Pulmonary artery endothelial cell (primary cell): ENCODE measurements at places on chromosomes 5 and 9. TPM values are rescaled to one million over a fixed set of nuclear protein-coding genes. Genes with fewer than 3 reads are reported as not detected.

DNA sequence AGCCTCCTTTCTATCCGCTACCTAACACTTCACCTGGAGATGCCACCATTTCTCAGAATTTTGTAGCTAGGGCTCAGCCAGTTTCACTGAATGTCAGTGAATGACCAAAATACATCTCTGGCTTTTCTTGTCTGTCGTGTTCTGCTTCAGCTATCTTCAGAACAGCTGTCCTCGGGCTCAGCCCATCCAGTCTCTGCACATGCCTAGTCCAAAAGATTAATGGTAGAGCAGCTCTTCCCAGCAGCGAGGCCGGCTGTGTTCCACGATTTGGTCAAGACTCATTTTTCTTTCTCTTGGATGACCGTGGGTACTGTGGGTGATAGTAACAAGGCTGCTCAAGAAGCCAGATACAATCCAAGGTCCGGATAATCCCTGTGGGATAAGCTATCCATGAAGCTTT, 342.8 kb downstream of the GABRG2 start:
- no peak for DNase-seq

GRCh38 chr9:128151309-128152132, 2.3 kb downstream of the LCN2 start:
- DNase-seq = no peak

- DNase-seq = no peak
Observed at GRCh38 chr5:164581889-164582288, 1076.5 kb downstream of the MAT2B start.

DNA sequence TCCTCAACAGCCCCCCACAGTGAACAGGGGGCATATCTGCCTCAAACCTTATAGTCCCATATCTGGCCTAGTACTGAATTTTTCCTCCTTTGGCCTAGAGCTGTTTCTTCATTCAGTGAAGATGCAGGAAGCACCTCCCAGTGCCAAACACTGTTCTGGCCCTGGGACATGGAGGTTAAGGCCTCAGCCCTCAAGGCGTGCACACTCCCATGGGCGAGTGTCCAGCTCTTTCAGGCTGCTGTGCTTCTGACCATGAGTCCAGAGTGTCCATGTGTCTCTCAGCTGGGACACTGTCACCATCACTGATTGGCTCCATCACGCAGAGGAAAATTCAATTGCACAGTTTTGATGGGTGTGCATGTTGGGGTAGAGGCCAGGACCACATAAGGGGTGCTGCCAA, 151.5 kb downstream of the PAX5 start:
- DNase-seq = no peak

GRCh38 chr5:80346055-80346454, 26.3 kb downstream of the SPZ1 start:
- DNase-seq = no peak

DNA sequence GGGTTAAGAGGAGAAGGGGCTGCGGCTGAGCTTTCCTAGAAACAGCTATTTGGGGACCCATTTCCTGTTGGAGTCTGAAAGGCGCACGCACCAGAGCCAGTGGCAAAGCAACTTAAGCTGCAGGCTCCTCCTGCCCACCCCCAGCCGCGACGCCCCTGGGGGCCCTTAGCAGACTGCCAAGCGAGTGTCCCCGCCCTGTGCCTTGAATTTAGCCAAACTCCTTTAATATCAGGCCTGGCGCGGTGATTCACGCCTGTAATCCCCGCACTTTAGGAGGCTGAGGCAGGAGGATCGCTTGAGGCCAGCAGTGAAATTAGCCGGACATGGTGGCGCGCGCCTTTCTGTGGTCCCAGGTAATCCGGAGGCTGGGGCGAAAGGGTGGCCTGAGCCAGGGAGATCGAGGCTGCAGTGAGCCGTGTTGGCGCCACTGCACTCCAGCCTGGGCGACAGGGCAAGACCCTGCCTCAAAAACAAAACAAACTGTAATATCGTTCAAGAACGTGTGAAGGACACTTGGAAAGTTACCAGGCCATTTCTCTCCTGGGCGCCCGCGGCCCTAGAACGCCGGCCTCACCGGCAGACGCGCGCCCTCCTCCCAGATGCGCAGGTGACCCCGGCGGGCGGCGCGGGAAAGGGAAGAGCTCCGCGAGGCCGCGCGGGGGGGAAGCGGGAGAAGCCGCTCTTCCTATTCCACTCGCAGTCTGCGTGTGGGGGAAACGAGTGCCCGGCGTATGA, 1.0 kb upstream of the F2R start:
- no peak for DNase-seq

DNA sequence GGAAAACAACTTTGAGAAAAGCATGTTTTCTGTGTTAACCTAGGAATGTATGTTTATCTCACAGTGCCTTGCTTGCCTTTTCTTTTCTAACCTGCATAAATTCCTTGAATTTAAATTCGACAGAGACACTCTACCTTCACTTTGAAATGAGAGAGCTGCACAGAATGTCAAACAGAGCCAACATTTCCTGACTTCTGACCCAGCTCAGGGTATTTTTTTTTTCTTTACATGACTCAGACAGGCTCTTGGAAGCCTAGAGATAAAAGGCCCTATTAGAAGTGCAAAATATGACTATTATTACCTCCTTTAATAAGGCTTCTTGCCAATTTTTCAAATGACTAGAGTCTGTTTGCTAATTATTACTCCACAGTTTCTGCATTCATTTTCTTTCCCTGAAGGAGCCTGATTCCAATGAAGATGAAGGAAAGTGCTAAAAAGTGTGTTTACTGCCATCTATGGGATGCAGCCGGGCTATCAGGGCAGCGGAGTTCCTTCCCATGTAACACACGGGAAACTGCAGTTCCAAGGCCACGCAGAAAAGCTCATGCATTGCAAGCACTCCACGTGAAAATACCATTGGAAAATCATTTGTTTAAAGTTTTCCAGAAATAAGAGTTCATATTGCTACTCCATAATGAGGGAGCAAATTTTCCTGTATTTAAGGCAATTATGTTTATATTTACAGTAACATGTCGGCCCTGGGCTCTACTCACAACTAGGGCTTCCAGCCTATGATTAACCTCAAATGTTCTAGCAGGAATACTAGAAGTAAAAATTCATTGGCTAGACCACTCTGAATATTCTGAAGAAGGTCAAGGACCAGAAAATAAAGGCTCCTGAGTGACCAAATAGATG, 485.6 kb downstream of the ZSWIM6 start:
- DNase-seq = peak; percentile 4

- no peak for DNase-seq
Observed at GRCh38 chr9:129687391-129687790, 21.9 kb downstream of the PRRX2 start.

DNA sequence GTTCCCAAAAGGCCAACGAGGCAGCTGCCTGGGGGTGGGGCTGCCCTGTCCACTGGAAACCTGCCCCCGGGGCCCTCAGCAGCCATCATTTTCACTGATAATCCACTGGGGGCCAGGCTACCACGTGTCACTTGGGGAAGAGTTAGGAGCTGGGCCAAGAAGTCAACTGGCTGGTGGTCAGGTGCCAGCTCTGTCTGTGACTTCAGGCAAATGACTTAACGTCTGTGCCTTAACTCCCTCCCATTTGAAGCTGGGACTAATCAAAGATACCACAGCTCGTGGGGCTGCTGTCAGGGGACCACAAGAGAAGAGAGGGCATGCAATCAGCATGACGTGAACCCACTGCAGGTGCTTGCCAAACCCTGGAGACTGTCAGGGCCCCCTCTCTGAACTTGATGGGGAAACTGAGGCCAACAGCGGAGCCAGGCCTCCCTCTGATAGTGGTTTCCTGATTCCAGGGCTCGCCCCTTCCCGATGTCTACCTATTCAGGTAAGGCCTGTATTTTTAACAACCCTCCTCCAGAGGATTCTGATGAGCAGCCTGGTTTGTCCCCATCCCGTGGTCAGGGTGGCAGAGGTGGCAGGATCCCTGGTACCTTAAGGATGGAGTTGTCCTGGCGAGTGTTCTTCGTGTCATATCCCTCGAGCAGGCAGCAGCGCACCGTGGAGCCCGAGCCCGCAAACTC, 12.3 kb upstream of the DPM2 start:
- no peak for DNase-seq

- no peak for DNase-seq
Observed at GRCh38 chr5:66987949-66988838, 208.4 kb downstream of the CD180 start.

- no peak for DNase-seq
Observed at GRCh38 chr9:129781981-129782380, 21.0 kb upstream of the TOR1B start.

DNA sequence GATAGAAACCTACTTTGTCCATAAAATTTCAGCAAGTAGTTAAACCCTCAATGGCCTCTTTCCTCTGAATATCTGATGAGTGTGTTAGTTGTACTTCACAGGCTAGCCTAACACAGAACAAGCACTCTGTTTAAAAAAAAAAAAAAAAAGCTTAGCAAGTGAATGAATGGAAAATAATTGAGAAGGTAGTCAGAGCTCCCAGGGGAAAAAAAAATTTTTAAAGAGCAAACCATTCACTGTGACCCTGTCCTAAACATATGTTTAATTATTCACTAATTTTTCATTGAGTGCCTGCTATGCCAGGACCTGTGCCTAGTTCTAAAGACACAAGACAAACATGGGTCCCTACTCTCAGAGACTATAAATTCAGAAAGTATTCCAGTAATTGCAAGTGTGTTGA, 69.3 kb downstream of the SH3RF2 start:
- DNase-seq = no peak

- DNase-seq = peak; percentile 41
Observed at GRCh38 chr5:150469718-150470469, 20.4 kb upstream of the RPS14 start.

DNA sequence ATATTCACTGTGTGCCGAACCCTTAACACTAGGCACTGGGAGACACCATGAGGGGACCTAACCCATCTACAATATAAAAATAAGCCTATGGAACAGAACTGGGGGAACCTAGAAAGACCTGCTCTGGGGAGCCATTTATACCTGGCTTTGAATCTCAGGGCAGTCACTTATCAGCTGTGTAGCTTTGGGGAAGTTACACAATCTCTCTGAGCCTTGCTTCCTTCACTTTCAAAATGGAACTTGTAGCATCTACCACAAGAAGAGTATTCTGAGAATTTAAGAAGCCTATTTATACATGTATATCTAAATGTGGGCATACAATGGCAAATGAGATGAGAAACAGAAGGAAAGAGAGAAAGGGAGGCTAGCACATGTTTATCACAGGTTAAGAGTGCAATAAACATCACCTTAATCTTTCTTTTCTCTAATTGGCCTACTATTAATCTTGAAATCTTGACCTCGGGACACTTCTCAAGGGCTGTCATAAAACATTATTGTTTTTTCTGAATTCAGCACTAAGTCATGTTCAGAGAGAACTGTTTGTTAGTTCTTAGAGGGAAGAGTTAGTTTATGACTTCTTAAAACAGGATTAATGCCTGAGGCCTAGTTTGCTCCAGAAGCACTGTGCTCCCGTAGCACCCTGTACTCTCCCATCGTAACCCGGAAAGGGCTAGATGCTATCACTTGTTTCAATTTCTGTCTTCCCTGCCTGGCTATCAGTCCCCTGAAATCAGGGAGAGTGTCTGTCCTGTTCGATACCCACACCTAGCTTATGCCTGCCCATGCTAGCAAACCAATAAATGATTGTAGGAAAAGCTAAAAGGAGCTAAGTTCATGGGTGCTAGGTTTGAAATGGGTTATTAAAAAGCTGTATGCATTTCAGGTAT, 606.4 kb upstream of the CLINT1 start:
- DNase-seq = no peak

- no peak for DNase-seq
Observed at GRCh38 chr5:55517804-55518203, 17.0 kb downstream of the PLPP1 start.

GRCh38 chr5:59533730-59534108, 359.8 kb downstream of the PDE4D start:
- no peak for DNase-seq

- DNase-seq = peak; percentile 53
Observed at GRCh38 chr5:8848997-8849594, 696.8 kb downstream of the SEMA5A start.

GRCh38 chr5:117245130-117245529, 670.5 kb upstream of the SEMA6A start:
- no peak for DNase-seq

DNA sequence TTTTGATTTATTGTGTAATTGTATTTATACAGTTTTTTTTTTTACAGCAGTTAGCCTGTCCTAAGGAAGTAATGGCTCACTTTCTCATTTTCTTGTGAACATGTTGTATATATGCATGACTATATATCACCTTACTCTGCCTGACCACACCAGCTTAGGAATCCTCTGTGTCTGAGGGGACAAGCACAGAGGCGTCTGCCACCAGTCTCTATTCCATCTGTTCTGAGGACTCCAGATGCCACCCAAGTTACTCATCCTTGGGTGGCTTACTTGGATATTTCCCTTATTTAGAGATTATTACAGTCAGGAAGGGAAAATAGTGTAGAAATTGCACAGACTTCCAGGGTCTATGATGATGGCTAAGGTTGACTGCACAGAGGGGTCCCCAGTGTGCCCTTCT, 256.3 kb upstream of the C9orf72 start:
- no peak for DNase-seq

GRCh38 chr9:98364086-98364485, 108.6 kb upstream of the TBC1D2 start:
- DNase-seq = no peak

DNA sequence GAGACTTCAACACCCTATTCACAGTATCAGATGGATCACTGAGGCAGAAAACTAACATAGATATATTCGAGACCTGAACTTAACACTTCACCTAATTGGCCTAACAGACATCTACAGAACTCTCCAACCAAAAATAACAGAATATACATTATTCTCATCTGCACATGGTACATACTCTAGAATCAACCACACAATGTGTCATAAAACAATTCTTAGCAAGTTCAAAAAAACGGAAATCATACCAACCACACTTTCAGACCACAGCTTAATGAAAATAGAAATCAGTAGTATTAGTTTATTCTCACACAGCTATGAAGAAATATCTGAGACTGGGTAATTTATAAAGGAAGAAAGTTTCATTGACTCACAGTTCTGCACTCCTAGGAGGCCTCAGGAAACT, 387.9 kb downstream of the DEPDC1B start:
- no peak for DNase-seq

DNA sequence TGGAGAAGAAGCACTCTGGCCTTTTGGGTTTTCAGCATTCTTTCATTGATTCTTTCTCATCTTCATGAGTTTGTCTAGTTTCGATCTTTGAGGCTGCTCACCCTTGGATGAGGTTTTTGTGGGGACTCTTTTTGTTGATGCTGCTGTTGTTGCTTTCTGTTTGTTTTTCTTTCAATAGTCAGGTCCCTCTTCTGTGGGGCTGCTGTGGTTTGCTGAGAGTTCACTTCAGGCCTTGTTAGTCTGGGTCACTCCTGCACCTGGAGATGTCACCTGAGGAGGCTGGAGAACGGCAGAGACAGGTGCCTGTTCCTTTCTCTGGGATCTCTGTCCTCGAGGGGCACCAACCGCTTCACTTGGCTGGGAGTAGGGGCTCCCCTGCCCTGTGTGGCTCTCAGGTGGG, 14.0 kb downstream of the RANBP17 start:
- no peak for DNase-seq

DNA sequence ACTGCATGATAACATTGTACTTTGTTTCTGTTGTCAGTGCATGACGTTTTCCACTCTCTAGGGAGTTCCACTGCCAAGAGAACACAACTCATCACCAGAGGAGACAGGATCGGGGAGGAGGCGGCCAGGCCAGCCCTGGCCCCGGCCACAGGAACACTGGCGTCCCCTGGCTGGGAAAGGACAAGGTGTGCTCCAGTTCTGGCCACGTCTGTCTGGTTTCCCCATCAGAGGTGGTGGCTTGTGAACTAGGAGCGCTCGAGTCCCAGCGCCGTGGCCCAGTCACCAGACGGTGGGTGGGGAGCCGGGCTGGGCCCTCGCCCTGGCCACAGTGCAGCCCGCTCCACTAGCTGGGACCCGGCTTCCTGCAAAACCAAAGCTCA, 211.9 kb upstream of the IRX4 start:
- DNase-seq = no peak

Gene ANKRD18A
- total RNA-seq = 0.21 and 1.5 TPM in 2 replicates

Gene ORM1
- total RNA-seq = not detected in 2 replicates

Gene CCNJL
- 2.7 and 3.2 TPM in 2 replicates for total RNA-seq

Gene TTC16
- total RNA-seq = not detected in 2 replicates
